ENCODE measurements at places on chromosomes 3 and 15. TPM values are rescaled to one million over a fixed set of nuclear protein-coding genes. Genes with fewer than 3 reads are reported as not detected.
A peak's percentile ranks its signal among the peaks of the same experiment; 100 is the strongest.

- peak; percentile 82 for DNase-seq
These were observed 144.3 kb downstream of the ERC2 start for GRCh38 chr3:56323986-56324420.

DNA sequence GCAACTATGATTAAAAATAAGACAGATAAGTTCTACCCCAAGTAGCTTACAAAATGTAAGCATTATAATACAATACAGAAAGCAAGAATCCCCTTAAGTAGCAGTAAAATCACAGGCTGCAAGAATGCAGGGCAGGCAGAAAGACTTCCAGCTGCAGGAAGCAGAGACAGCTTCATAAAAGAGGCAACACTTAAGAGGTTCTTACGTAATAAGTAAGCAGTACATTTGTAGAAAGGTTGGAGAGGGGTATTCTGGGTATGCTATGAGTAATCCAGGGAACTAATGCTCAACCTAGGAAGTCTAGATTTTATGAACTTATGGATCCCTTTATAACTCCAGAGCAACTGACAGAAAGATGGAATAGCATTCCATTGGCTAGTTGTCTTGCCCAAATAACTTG is 151.6 kb downstream of the IL5RA start:
- DNase-seq, result no peak

DNA sequence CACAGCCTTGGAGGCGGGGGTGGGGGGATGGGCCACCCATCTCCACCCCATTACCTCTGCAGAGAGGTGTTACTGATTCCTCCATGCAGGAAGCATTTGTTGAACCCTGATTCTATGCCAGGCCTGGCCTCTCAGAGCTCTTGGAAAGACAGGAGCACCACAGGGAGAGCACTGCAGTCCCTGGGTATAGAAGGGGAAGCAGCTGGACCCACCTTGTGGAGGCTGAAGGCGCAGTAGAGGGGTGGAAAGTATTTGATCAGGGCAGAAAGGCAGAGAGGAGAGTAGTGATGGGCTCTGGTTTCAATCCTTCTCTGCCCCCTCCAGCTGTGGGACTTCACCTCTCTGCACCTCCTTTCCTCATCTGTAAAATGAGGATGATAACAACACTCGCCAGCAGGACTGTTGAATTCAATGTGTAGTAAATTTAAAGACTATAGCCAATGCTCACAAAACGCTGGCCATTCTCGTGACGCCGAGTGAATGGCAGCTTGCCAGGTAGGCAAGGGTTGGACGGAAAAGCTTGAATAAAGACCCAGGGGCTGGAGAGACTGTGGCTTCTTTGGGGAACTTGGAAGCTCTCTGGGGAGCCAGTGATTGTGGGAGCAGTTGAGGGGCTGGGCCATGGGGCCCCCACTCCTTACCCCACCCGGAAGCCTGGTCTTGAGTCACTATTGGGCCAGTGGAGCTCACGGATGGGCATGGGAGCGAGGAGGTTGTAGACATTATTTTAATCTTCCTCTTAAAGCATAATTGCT is 8.0 kb upstream of the CCDC33 start:
- DNase-seq, result peak; percentile 39

DNA sequence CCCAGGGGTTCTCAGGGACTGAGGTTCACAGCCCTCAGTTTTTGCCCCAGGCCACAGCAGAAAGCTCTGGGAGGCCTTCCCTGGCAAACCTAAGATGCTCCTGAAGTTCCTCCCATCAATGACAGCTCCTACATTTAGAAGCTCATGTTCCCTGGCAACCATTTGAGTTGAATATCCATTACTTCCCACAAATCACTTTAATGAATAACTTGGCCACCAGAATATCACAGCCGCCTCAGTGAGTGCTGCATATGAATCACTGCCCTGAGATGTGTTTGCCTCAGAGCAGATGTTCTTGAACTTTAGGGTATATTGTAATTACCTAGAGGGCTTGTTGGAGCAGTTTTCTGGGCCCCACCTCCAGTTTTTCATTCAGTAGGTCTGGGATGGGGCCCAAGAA is 27.4 kb downstream of the SLCO2A1 start:
- DNase-seq, result peak; percentile 88

- DNase-seq, result peak; percentile 34
These were observed 673.4 kb upstream of the CBLB start for GRCh38 chr3:106542101-106542769.

GRCh38 chr3:4656059-4656458 is 162.9 kb downstream of the ITPR1 start:
- peak; percentile 73 for DNase-seq

GRCh38 chr3:65604863-65605526 is 433.7 kb downstream of the MAGI1 start:
- peak; percentile 45 for DNase-seq

DNA sequence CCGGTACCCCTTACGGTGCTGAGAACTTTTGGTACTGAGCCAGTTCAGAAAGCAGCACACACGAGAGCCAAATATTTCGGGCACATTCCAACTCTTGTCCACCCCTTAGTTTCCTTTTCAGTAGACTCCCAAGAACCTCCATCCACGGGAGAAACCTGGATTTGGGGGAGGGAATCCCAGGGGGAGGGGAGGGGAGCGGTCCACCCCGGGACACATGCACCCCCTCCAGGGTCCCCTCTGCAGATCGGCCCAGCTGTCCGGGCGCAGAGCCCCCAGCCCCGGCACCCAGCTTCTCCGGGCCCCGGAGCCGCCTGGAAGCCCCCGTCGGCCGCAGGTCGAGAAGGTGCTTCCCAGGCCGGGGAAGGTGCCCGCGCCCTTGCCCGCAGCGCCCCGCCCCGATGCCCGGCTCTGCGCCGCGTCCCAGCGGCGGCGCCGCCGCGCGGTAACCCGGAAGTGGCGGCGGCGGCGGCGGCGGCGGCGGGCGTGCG is 455 bp upstream of the ABHD17C start:
- DNase-seq, result peak; percentile 50

DNA sequence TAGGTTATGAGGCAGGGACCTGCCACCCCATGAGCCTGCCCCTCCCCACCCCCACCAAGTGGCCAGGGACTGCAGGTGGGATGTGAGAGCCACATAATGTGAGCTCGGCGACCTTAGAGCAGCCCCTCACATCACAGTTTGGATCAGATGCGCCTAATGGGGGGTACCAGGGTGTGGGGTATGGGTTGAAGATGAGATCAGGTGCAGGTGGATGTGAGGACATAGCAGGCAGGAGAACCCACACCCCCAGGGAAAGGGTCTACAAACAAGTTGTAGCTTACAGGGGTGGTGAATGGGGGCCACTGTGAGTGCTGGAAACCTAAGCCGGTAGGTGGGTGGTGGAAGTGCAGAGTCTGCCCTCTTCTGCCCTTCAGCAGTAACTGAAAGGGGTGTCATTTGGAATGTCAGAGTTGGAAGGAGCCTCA is 94.0 kb downstream of the CORO2B start:
- DNase-seq, result peak; percentile 26

DNA sequence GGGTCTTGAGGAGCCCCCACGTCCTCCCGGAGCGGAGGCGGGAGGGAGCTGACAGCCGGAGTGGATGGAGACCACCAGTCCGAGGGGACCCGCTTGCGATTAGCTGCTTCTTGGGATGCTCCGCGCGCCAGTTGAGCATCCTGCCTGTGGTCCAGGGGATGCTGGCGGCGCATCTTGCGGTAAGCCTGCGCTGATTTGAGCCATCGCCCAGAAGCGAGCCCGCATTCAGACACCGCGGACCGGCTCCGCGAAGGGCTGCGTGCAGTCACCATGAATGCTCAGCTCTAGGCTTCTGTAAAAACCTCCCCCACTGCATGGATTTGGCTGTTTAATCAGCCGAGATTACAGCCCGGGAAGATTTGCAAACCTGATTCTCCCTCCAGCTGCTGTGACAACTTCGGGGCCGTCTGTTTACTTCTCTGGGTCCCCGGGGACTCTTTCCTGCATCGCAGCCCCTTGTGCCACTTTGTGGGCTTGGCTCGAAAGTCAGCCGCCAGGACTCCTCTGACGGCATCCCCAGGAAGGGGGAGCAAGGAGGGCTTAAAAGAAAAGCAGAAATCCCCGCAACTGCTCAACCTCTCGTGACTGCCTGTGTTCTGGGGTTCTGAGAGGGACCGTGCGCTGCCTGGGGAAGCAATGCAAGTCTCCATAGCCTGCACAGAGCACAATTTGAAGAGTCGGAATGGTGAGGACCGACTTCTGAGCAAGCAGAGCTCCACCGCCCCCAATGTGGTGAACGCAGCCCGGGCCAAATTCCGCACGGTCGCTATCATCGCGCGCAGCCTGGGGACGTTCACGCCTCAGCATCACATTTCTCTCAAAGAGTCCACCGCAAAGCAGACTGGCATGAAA is 171.1 kb downstream of the KCNAB1 start:
- peak; percentile 20 for DNase-seq

- peak; percentile 26 for DNase-seq
These were observed 3.0 kb downstream of the DUOXA1 start for GRCh38 chr15:45126535-45127158.

DNA sequence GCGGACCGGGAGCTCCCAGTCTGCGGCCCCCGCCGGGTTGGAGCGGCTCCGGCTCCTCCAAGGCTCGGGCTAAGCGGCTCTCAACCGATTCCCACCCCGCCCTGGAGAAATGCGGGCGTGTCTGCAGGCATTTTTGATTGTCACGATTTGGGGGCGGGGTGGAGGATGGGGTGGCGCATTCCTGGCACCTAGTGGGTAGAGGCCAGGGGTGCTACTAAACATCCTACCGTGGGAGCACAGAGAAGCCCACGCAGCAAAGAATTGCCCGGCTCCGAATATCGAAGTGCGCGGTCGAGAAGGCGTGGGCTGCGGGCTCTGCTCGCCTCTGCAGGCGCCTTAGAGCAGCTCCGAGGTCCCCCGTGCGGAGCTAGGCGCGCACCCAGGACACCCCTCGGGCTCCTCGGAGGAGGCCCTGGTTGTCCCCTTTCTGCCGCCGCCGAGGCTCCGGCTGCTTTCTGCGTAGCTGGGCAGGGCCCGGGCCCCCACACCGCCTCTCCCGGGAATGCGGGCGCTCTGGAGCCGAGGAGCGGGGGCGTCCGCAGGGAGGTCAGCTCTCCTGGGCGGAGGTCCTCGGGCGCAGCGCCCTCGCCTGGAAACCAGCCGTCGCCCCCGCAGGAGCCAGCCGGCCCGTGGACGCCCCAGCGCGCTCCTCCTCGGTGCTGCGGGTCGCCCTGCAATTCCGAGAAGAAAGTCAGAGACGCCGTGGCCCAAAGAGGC is 16.5 kb upstream of the LAMP3 start:
- DNase-seq, result no peak

Gene UBE2Q2
- total RNA-seq, result 74.8 TPM

Gene RAB6B
- total RNA-seq, result 0.29 TPM

Data from RPMI7951 (cell line).